ENCODE measurements at places on chromosomes 2 and 18.
A peak's percentile ranks its signal among the peaks of the same experiment; 100 is the strongest.

DNA sequence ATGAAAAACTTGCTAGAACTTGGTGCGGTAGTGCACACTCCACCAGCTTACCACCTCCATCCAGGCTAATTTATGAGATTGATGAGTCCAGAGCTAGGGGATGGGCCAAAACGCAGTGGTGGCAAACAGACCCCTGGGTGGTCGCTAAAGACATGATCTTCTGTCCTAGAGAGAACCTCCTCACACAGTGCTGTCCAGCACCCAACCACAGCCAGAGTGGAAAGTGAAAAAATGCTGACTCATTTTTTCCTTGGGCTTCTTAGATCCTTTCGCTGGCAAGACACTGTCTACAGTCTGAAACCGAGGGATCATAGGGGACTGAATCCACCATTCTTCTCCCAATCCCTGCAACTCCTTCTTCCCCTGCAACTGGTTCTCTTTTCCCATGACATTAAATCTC is 4.1 kb downstream of the ANTXR1 start:
- DNase-seq = no peak

GRCh38 chr2:174322746-174323145 is 12.0 kb upstream of the SP9 start:
- DNase-seq = no peak

DNA sequence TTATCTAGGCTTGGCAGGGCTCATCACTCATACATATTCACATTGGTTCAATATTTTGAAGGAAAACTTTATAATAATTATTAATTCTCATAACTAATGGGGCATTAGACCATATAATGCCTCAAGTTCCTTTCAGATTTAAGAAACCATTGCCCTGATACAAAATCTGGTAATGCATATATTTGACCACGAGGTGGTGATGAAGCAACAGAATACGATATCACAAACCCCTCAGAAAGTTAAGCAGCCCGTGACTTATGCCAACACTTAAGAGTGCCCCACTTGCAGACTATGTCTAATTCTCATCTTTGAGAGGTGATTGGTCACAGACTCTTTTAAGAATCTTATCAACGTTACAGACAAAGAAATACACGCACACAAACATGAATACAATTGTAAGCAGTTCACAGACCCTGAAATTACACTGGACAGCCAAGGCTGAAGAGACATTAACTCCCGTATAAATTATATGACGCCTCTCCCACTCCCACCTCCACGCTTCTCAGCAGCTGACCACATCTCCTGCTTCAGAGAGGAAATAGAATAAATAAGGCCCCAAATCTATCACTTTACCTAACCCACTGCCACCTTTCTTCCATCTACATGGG is 20.7 kb upstream of the DNAH6 start:
- DNase-seq = no peak

DNA sequence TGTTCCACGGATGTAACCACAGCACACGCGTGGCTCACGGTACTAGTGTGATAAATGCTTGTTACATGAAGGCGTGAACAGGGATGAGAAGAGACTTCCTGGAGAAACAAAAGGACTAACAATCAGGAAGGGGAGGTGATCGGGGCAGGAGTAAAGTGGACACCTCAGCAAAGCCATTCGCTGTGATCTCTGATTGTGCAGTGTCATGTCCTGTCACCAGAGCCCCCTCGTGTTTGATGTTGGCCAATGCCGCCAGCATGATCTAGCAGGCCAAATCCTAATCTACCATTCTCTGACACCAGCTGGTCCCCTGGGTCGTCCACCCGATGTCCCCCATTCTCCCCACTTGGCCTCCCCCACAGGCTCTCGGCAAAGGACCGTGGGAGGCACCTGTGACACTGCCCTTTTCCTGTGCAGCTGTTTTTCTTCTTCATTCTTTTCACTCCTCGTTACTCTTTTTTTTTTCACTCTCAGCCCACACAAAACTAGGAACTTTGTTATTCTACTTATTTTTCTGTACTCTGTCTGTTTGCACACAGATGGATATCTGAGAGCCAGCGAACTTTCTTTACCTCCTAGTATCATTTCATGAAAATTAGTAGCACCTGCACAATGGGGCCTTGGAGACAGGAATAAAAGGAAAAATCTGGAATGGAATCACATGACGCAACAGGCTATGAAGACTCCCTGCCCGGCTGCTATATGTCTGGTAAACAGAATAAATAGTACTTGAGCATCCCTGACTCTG is 146.8 kb downstream of the TGIF1 start:
- DNase-seq = peak; percentile 72

DNA sequence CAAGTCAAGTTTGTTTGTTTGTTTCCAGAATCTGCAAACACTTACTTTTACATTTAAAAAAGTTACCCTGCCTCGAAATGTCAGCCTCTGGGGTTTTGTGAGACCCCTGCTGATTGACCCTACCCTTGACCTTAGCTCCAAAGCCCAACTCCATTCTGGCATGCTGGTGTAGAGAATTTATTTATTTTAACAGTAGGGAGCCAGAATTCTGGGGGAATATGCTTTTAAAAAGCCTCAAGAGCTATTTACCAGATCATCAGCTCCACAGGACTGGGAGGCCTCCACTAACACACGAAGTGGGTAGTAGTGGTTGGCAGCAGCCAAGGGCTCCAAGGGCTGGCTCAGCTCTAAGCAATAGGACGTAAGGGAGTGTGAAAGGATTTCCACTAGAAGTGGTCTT is 23.2 kb upstream of the GREB1L start:
- no peak for DNase-seq

DNA sequence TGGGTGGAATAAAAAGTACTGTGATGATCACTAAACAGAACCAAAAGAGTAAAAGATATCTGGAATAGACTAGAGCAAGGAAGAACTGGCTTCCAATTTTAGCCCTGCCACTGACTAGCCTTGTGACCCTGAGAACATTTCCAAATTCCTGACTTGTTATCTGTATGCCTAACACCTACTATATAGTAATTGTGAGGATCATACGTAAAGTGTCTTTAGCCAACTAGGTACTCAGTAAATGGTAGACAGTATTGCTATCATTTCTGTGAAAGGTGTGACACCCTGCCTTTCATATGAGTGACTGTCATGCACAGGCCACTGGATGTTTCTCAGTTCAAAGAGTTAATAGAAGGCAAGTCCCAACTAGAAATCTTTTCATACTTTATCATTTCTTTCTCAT is 29.8 kb downstream of the CYTIP start:
- DNase-seq = no peak

DNA sequence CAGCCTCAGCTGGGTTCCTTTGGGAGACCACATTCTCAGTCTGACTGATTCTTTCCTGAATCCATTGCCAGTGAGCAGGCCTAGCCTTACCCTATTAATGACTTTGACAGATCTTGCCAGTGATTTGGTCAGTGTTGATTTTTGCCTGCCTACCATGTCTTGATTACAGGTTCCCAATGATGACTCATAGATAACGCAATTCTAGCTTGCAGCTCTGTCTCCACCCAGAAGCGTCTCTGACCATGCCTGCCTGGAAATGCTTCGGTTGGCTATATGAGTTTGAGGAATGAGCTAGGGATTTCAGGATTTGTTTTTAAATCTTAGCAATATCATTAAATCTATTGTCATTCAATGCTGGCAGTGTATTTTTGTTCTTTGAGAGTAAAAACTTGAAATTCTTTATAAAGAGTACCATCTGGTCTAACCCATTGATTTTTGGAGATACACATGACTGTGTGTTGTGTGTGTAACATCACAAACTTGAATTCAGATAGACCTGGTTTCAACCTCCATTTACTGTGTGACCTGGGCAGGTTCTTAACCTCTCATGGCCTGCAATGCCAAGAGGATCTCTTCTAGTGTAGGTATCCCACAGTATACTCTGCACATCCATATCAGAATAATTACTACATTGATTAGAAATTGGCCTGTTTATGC is 57.0 kb downstream of the CCDC150 start:
- no peak for DNase-seq

DNA sequence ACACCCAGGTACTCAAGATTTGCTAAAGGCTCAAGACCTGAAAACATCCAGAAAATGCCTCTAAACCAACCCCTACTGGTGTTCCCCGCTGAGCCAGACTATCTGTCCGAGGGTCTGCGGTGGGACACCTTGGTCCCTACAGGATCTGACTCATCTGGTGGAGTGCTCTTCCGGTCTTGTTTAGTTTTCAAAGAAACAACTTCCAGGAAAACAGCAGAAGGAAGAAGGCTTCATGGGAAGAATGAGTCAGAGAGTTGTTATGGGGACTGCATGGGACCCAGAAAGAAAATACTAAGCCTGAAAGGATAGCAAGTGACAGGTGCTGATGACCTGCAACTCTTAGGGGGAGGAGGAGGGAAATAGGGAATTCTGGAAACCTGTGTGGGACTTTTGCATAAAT is 41.3 kb downstream of the ZFP36L2 start:
- DNase-seq = no peak

- DNase-seq = no peak
Observed at GRCh38 chr2:153595939-153596338, 117.4 kb upstream of the RPRM start.

GRCh38 chr2:28487258-28487657 is 8.6 kb upstream of the PLB1 start:
- DNase-seq = peak; percentile 1

DNA sequence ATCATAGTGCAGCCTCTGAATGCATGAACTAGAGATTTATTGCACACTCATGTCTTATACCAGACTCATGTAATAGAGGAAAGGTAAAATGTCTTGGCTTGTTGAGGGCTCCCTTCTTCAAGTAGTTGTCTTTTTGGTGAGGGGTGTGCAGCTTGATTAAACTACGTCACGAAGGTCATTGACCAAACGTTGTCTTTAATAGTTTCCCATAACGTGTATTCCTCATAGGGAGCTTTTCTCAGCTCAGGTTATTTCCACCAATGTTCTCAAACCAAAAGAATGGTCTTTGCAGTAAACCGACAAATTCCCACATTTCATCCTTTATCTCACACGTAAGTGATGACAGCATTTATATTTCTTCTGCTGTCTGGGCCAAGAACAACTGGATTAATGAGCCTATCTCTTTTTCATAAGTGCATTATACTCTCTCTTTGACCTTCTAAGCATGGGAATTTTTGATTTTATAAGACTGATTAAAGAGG is 547.7 kb upstream of the ZEB2 start:
- no peak for DNase-seq

DNA sequence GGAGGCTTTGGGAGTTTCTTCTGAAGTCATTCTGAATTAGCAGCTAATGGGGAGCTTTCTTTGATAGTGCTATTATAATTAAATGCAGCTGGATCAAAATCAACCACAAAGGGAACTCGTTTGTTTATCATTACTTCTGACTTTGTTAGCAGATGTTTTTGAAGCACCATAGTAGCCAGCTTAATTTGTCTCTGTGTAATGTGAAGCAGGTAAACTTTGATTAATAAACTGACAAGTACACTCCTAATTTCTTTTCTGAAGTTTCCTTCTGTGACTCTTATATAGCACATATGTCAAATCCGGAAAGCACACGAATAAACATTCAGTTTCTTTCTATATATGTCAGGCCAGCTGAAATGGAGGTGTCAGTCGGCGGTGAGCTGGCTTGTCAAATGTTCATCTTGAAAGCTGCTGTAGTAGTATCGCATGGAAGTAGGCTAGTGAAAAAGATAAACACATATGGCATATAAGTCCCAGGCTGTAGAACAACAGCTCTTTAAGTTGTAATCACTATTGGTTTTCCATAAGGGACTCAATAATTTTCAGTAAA is 451.9 kb upstream of the ZEB2 start:
- DNase-seq = no peak

- no peak for DNase-seq
Observed at GRCh38 chr18:12361770-12362378, 15.2 kb downstream of the AFG3L2 start.

DNA sequence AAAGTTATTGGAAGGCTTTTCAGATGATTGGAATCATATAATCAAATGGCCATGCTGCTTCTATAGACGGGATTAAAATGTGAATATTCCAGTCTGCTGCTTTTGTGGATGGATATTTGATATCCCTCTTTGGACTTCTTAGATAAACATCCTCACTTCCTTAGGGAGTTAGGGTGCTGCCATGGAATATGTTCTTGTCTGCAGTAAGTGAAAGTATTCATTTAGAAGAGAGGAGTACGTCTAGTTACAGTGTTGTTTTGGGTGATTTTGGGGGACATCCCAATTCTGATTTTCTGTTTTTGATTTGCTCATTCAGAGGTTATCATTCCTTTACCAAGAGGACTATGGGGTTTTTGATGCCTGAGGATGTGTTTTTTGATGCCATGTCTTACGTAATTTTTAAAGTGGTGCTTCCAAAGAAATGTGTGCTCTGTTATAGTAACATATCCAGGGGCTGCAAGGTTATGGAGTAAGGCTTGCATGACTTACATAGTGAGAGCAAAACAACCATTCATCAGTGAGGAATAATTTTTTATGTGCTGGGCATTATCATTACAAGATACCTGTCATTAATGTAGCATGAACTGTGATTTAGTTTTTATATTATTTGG is 33.6 kb downstream of the ASXL3 start:
- no peak for DNase-seq

- no peak for DNase-seq
Observed at GRCh38 chr2:225911019-225911418, 511.5 kb downstream of the NYAP2 start.

GRCh38 chr2:1234731-1235308 is 178.4 kb upstream of the TPO start:
- no peak for DNase-seq

DNA sequence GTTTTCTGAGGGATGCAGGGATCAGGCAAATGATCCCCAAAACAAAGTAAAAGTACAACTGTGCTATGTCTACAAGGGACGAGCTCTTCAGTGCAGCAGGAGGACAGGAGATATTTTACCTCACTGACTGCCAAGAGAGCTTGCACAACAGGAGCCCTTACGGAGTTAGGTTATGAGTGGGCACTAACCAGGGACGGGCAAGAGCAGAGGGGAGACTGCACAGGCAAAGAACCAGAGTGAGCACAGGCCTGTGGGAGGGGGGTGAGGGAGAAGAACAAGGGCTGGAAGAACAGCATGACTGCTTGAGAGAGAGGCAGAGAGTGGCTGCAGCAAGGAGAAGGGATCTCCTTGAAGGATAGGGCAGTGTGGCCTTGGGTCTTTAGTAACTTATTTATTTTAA is 101.1 kb upstream of the PID1 start:
- no peak for DNase-seq

- DNase-seq = no peak
Observed at GRCh38 chr2:6139916-6140315, 447.7 kb downstream of the SOX11 start.

GRCh38 chr2:150008901-150009300 is 421.3 kb upstream of the MMADHC start:
- DNase-seq = no peak

DNA sequence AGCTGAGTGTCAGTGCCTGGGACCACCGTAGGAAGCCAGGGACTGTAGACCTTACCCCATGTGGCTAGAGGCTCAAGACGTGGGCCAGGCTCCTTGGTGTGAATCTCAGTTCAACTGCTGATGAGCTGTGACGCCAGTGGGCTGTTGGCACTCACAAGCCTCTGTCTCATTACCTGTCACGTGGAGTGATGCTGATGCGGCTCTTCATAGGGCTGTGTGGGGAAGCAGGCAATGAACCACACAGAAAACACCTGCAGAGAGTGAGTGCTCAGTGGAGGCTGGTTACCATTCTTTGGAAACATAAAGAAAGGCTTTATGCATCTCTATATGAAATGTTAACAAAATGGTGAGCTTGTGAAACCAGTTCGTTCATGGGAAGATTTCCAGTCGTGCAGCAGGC is 36.1 kb downstream of the CREG2 start:
- DNase-seq = no peak

- DNase-seq = no peak
Observed at GRCh38 chr2:19873014-19873413, 28.8 kb downstream of the TTC32 start.

Data from activated T-cell treated with anti-CD3 and anti-CD28 coated beads, Interleukin-2, amount 50 U/mL, for 48 hours (primary cell).